ENCODE measurements at places on chromosomes 1 and 21.

DNA sequence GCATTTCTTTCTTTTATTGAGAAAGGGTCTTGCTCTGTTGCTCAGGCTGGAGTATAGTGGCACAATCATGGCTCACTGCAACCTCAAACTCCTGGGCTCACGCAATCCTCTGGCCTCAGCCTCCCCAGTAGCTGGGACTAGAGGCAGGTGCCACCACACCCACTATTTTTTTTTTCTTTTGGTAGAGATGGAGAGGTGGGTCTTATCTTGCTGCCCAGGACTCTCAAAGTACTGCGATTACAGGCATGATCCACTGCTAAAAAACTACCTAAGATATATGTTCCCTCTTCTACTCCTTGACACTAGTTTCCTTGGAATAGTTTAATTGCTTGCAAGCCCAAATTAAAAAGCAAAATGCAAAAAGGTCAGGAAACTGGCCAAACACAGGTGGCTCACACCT lies 56.9 kb upstream of the GUCA2A start:
- no peak for DNase-seq

DNA sequence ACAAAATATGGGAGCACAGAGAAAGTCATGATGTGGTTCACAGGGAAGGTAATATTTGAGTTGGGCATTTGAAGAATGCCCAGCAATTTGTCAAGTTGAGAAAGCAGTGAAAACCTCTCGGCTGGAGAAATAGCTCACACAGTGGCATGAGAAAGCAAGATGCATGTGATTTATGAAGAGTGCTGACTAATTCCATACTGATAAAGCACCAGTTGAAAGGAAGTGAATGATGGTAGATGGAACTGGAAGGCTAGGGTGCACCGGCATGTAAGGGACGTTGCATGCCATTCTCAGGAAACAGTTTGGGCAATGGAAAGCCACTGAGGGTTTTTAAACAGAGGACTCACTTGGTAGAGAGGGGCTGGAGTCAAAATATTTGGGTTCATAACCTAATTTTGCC lies 53.5 kb upstream of the MTF2 start:
- no peak for DNase-seq

DNA sequence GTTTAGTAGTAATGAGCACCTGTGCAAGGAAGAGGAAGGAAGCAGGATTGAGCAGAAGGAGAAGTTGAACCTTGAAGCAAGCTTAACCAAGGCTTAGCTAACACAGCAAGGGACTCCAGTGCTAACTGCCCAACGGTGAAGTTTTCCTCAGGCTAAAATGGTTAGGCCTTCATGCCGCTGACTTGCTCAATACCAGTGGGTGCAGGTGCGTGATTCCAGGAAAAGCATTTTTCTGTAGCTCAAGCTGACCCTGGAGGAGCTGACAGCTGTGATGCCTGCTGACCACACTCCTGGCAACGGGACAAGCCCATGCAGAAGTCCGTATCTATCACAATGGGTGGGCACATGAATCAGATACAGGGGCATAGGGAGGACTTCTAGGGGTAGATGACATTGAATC lies 76.5 kb upstream of the FGGY start:
- peak; percentile 26 for DNase-seq

DNA sequence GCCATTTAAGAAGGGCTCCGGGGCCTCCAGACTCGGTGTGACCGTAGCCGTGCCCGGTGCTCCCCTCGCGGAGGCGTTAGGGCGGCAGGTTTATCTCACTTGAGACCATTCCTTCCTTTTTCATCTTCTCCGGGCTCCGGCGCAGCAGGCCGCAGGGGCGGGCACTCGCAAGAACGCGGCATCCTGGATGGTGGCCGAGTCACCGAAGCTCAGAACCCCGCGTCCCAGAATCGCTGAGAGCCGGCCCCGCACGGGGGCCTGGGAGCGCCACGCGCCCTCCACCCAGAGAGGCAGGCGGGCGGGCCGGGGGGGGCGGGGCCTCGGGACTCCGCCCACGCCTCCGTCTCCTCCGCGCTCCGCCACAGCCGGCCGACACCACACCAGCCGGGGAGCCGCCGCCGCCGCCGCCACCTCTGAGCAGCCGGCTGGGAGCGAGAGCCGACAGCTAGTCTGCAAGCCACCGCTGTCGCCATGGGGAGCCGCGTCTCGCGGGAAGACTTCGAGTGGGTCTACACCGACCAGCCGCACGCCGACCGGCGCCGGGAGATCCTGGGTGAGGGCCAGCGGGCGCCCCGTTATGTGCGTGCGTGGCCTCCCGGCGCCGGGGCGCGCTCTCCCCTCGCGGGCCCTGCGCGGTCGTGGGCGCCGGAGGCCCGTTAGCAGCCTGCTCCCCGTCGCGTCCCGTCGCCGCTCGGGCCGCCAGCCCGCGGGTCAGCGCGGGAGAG lies at the start of gene DEGS1:
TSS of gene DEGS1 (plus strand) at position 375 of the 725 bp plus-strand sequence. CDS start at position 472, 97 bp downstream.
- peak; percentile 92 for DNase-seq

GRCh38 chr1:167707942-167708341 lies 13.8 kb upstream of the MPZL1 start:
- no peak for DNase-seq
